Pancreas (tissue), 10 donors: ENCODE measurements at places on chromosomes 6 and 20.

GRCh38 chr6:86128130-86128814 is 485.6 kb upstream of the SYNCRIP start:
- DNase-seq = no peak
- H3K4me1 ChIP-seq = no peaks in the 10 kb centered on the region
- no peaks in the 10 kb centered on the region for H3K27me3 ChIP-seq
- H3K36me3 ChIP-seq = no peaks in the 10 kb centered on the region
- H3K4me3 ChIP-seq = no peak overlapping the region
- H3K27ac ChIP-seq = no peak overlapping the region

- no peaks in the 10 kb centered on the region for H3K27me3 ChIP-seq
- no peak overlapping the region for H3K27ac ChIP-seq
Measured at GRCh38 chr6:133969921-133970295, 16.9 kb downstream of the TBPL1 start.

- H3K27ac ChIP-seq = no peak overlapping the region
- DNase-seq = no peak
- no peak overlapping the region for H3K4me3 ChIP-seq
- H3K4me1 ChIP-seq = no peaks in the 10 kb centered on the region
- H3K27me3 ChIP-seq = no peaks in the 10 kb centered on the region
- no peaks in the 10 kb centered on the region for H3K36me3 ChIP-seq
Measured at GRCh38 chr6:144885817-144886216, 600.7 kb downstream of the UTRN start.

DNA sequence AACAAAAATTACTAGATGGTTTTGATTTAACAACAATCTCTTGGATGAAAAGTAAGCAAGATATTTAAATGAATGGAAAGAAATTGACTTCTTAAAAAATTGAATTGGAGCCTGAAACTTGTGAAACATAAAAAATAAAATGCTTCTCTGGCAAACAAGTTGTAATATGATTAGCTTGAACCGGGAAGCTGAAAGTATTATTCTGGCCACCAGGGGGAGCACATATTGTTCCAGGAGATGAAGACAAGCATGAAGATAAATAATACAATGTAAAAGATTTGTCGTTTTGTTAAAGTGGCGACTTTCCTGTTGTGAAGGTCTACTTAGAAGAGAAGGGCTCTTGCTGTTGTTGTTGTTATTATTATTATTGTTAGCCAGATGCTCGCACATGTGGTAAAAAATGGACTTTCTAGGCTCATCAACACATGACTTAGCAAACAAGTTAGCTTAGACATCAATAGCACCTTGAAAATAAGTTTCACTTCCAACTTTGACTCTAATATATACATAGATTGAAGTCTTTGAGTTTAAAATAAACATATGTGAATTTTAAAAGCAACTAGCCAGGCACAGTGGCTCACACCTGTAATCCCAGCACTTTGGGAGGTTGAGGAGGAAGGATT is 14.2 kb downstream of the PAX1 start:
- H3K27me3 ChIP-seq = no peaks in the 10 kb centered on the region
- H3K4me1 ChIP-seq = no peaks in the 10 kb centered on the region
- H3K36me3 ChIP-seq = no peaks in the 10 kb centered on the region
- DNase-seq = no peak
